Hematopoietic multipotent progenitor cell (in vitro differentiated cells): ENCODE measurements at places on chromosomes 5 and 9.

GRCh38 chr5:38806775-38807258, 39.0 kb upstream of the OSMR start:
- DNase-seq: no peak

DNA sequence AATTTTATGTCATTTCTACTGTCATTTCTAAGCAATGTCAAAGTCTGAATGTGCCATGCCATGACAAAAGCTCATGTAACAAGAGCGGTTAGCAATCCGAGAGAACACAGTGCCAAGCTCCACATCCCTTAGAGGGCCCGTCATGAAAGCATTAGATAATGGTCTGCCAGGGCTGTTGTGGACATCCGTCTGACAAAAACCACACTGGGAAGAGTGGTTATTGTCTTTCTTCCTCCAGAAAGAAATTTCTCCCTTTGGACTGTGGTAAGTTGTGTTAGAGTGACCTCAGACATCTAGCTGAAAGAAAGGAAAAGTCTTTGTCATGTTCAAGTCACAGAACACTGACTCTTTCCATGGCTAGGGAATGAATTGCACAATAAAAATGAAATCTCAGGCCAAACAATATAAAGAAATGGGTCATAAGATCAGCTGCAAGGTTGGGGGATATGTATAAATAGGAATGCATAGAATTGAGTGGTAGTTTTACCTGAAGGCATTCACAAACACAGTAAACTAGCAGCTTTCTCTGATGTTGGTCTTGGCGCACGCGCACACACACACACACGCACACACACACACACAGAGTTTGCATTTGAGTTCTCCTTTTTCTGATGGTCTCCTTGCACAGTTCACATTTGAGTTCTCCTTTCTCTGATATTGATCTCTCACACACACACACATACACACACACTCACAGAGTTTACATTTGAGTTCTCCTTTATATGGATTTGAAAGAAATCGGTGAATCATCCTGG, 5.3 kb downstream of the SLC1A3 start:
- peak; percentile 69 for DNase-seq

DNA sequence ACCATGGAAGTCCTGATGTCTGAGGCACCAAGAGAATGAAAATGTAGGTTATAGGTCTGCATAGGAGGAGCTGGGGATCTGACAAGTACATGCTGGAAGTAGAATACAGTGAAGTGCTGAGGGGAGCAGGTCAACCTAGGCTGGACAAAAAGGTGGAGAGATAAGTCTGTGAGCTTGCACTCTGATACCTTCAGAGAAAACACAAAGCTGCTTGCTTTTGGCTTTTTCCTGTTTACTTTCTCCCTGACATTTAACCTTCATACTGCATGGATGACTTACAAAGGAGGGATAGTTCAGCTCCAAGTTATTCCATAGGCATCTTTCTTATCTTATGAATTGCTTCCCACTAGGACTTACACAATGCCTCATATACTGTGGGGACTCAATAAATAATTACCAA, 256.7 kb upstream of the NREP start:
- no peak for DNase-seq

GRCh38 chr5:40743771-40744170, 12.0 kb downstream of the TTC33 start:
- no peak for DNase-seq

DNA sequence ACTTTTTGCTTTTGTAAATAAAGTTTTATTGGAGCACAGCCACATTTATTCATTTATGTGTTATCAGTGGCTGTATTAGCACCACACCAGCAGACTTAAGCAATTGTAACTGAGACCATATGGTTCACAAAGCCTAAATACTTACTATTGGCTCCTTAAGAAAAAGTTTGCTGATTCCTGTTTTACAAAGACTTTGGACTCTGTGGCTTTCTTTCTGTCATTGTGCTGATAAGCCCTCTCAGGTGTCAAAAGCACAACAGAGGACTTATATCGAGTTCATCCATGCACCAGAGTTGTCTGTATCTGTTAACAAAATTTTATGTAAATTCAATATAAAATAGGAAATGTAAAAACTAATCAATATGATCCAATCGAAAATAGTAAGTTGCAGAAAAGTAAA, 55.6 kb upstream of the PCSK5 start:
- DNase-seq: no peak

DNA sequence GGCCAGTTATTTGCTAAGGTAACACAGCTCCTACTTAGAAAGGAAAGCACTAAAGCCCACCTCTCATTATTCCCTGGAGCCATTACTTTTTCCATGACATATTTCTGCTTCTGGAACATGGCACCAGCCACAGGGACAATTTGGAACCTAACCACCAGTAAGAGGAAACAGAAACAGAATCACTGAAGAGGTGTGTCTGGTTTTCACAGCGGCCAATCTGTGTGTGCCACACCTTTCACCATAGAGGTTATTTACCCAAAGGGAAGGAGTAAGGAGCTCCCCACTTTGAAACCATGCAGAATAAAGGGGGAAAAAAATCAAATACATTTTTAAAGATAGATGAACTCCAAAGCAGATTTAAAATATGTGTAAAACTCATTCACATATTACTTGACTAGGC, 21.1 kb downstream of the PRUNE2 start:
- DNase-seq: no peak

DNA sequence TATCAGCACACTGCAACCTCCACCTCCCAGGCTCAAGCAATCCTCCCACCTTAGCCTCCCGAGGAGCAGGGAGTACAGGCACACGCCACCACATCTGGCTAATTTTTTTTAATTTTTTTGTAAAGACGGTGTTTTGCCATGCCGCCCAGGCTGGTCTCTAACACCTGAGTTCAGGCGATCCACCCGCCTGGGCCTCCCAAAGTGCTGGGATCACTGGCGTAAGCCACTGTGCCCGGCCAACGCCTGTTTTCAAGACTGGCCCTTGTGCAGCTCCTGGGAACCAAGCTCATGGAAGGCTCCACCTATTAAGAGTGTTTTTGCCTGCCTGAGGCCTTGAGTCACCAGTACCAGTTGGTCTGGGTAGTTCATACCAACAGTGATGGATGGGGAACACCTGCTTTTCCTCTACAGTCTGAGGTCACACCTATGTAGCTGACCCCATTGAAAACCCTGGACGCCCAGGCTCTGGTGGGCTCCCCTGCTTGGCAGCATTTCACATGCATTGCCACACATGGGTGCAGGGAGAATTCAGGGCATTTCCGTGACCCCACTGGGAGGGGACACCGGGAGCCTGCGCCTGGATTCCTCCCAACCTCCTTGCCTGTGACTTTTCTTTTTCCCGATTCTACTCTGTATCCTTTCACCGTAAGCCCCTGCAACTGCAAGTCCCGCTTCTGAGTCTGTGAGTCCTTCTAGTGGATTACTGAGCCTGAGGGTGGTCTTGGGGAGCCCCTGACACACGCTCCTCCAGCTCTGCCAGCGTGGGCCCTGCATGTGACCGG, 63.5 kb downstream of the ZNF354C start:
- no peak for DNase-seq

GRCh38 chr9:135857371-135857786, 50.0 kb downstream of the CAMSAP1 start:
- no peak for DNase-seq

- peak; percentile 86 for DNase-seq
These were observed at the start of gene FER for GRCh38 chr5:108747774-108748400. Gene FER (plus strand): TSS chr5:108747897. CDS start chr5:108798183, 50,286 bp downstream.

DNA sequence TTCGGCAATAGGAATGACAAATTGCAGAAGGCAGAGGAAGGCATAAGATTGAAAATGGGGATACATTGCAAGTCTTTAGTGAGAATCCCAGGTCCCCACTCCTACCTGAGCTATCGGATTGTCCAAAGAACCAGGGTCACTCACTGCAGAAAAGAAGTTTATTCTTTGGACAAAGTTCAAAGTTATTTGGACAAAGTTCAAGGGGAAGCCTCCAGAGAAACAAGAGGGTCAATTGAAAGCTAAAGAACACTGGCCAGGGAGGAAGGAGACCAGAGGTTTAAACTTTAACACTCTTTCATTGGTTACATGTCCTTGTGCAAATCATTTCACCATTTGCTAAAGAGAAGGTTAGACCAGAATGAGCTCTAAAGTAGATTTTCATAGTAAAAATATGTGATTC, 5.2 kb upstream of the UHRF2 start:
- DNase-seq: no peak

DNA sequence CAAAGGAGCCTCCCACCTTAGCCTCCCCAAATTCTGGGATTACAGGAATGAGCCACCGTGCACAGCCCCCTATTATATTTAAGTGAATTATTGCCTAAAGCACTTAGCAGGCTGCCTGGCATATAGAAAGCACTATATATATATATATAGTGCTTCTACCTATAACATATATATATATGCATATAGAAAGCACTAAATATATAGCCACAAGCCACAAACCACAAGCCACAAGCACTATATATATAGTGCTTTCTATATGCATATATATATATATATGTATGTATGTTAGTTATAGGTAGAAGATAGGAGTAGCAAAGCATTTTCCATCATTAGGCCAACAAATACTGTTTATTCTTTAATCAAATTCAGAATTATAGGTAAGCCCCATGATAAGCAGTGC, 185.8 kb downstream of the CWC27 start:
- no peak for DNase-seq

GRCh38 chr5:135079760-135080159, 45.7 kb upstream of the PITX1 start:
- no peak for DNase-seq

GRCh38 chr5:120692325-120692724, 228.2 kb downstream of the PRR16 start:
- DNase-seq: no peak

DNA sequence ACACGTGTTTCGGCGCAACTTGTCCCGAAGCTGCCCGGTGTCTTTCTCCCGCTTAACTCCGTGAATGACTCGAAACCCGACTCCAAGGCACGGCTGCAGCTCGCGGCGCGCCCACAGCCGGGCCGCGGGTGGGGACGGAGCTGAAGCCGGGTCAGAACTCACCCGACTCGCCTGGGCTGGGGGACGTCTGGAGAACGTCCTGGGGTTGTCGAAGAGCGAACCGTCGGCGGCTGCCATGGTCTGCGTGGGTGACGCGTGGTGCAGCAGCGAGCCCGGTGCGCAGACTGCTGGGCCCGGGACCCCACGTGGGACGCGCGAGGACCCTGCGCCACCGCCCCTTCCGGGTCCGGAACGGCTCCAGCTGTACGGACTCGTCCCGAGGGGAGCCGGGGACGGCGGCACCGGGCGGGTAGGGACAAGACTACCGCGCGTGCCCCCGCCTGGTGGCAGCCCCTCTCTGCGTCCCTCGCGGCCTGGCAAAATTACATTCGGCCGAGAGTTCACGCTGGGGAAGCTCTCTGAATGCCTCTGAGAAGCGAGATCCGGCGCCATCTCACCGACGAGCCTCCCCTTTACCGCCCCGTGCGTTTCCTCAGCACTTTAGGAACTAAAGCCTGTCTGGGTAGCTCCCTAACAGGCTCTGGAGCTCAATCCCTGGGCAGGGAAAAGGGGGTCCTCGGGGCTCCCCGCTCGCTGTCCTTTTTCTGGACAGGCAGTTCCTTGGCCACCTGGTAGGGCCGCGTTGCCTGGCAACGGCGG, at the start of gene DDX31:
Gene DDX31, minus strand, starts transcription at position 286 of the 759 bp plus-strand sequence. Its CDS starts 49 bp downstream, at position 237.
- peak; percentile 88 for DNase-seq

DNA sequence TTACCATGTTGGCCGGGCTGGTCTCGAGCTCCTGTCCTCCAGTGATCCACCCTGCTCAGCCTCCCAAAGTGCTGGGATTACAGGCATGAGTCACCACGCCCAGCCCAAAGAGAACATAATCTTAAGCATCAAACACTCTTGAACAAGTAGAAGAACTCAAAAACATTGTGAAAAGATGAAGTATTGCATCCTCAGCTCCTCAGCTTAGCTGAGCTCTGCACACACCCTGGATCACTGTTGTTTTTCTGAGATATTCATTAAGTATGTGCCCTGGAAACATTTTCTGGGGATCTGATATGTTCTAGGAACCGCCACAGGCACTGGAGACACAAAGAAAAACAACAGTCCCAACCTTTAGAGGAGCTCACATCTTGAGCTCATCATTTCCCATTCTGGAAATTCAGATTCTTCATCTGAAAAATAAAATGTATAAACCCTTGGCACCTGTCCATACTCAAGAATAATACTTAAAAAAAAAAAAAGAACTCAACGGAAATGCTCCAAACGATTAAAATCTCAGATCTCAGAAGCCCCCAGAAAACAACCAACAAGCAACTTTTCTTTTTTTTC, 62.2 kb upstream of the ZNF462 start:
- DNase-seq: no peak
